NCI-H1092 treated with DMSO at 0.1 percent for 48 hours (cell line): ENCODE measurements at places on chromosomes 5 and 9.

DNA sequence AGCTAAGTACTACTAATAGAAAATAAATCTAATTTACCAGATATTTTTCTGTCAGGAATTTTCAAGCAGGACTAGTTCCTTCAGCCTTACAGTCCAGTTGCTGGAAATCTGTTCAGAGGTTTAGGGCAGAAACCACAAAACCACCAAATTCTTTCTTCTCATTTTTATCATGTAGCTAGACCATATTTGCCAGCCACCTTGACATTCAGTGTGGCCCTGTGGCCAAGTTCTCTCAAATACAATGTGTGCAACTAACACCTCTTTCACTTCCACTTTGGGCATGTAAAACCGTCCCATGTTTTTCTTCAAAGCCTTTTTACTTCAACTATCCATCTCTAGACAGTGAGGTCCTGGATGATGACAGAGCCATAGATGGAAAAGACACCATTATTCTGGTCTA lies 1133.2 kb upstream of the CDH18 start:
- no peak for DNase-seq

DNA sequence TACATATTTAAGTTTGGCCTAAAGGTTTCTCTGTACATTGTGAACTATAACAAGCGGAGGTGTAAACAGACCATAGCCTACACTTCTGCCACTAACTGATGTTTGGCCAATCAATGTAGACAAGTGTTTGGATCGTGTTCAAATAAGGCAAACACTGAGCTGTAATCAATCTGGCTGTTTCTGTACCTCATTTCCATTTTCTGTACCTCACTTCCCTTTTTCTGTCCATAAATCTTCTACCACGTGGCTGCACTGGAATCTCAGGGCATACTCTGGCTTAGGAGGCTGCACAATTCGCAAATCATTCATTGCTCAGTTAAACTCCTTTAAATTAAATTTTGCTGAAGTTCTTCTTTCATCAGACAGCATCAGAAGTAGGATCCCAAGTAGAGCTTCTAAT lies 140.9 kb downstream of the SLC25A46 start:
- no peak for DNase-seq

- DNase-seq = no peak
Observed at GRCh38 chr9:134509281-134509680, 132.3 kb upstream of the COL5A1 start.

DNA sequence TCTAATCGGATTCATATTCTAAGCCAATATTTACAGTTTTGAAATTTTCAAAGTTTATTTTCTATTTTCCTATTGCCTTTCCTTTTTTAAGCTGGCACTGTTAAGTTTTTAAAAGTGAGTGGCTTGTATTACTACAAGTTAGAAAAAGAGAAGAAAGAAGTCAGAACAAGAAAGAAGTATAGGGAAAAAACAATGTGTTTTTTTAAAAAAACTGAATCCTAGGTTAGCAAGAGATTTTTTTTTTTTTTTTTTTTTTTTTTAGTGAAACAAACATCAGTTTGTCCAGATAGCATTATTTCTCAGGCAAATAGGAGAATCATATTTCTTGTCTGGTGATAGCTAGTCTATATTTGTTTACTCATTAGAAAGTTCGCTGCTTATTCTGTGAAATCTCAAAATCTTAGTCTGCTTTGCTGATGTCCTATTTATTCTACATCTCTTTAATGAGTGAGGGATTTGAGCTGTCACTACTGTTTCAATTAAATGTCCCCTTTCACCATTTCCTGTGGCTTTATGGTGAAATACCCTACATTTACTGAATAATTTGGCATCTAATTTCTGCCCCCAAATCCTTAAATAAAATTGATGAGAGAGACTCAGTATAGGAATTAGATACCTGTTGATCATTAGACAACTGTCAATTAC lies 19.1 kb upstream of the LMNB1 start:
- DNase-seq = no peak

GRCh38 chr5:149399775-149400174 lies 20.7 kb upstream of the IL17B start:
- DNase-seq = no peak

GRCh38 chr9:78622126-78622525 lies 325.2 kb downstream of the PSAT1 start:
- DNase-seq = no peak

DNA sequence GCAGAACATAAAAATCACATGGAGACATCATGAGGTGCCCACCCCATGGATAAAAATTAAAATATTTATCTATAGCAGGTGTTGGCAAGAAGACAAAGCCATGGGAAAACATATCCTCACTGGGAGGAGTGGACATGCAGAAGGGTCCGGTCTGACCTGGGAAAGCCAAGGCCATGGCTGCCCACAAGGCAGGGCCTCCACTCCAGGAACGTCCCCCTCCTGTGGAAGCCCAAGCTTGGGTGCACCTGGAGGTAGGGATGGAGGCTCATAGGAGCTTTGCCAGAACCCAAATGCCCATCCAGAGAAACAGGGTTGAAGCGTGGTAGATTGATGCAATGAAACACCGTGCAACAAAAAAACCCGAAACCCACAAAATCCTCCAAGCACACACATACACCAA lies 81.4 kb upstream of the COL5A1 start:
- no peak for DNase-seq

GRCh38 chr9:70403618-70404025 lies 10.8 kb downstream of the KLF9 start:
- DNase-seq = no peak

DNA sequence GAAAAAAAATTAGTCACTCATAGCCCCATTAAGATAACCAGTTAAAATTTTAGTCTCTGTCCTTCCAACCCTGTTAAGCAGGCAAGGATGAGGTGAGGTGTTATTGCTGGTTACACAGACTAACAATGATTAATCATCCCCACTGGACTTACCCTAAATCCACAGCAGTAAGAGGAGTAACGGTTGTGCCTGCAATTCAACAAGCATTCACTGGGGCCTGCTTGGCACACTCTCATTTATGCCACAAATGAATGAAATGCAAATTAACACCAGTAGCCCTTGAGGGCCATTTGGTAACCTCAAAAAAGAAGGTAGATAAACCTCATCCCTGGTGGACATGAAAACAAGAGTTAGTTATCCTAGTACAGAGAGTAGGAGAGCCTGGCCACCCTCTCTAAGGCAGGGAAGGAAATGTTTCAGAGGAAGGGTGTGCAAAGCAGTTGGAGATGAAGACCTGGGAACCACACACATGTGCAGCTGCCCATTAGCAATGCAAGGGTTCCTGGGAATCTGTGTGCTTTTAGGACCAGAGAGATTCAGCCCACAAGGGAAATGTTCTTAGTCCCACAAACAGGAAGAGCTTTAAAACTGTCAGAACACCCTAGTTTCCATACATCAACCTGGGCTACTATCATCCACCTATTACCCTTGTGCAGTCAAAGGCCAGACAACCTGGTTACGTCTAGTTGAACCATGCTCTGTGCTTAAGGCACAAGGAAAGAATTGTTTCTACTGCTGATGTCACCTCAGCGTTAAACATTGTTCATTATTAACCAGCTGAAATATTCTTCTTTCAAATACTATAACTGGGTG lies 7.7 kb downstream of the LHFPL2 start:
- DNase-seq = no peak

DNA sequence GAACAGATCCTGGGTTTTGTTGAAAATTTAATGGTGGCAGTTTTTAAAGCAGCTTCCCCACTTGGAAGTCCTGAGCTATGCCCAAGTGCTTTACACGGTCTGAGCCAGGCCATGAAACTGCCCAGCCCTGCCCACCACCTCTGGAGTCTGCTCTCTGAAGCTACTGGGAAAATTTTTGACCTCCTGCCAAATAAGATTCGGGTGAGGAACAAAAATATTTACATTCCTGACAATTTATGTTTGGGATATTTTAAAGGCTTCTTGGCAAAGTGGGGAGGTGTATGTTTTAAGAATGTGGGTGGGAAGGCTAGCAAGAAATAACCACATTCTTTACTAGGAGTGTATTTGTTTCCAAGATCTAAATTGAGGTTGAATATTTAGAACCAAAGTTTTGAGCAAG lies 50.0 kb downstream of the HACD4 start:
- no peak for DNase-seq

GRCh38 chr5:82100303-82101077 lies 128.7 kb downstream of the ATG10 start:
- no peak for DNase-seq

DNA sequence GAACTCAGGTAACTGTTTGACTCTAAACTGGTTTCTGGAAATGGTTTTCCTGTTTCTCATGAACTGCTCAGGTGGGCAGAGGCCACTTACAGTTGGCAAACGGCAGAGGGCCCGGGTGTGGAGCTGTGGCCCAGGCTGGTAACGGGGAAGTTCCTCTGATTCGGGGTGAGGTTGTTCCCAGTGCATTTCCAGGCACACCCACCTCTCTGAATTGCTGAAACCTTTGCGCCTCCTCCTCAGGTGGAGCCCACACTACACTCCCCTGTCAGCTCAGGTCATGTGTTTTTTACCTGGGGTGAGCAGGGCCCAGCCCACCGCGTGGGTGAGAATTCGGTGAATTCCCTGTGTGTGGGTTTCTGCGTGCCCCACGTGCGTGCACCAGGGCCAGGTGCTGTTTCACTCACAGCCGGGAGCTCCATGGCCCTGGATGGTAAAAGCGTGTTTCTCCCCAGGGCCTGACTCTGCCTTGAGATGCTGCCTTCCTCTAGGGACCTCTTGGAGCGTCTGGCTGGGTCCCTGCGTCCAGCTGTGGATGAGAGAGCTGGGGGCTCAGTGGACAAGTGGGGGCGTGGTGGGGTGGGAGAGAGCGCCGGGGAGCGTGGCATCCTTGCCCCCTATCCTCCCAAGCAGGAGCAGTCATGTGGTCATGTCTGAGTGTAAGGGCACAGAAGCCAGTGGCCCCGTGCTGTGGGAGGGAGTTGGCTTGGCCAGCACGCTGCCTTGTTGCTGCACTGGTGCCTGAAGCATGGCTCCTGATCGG lies 33.5 kb upstream of the LPCAT1 start:
- DNase-seq = no peak

GRCh38 chr9:123527981-123528380 lies 172.0 kb downstream of the CRB2 start:
- DNase-seq = no peak

GRCh38 chr9:135774239-135774747 lies 72.3 kb downstream of the KCNT1 start:
- no peak for DNase-seq

DNA sequence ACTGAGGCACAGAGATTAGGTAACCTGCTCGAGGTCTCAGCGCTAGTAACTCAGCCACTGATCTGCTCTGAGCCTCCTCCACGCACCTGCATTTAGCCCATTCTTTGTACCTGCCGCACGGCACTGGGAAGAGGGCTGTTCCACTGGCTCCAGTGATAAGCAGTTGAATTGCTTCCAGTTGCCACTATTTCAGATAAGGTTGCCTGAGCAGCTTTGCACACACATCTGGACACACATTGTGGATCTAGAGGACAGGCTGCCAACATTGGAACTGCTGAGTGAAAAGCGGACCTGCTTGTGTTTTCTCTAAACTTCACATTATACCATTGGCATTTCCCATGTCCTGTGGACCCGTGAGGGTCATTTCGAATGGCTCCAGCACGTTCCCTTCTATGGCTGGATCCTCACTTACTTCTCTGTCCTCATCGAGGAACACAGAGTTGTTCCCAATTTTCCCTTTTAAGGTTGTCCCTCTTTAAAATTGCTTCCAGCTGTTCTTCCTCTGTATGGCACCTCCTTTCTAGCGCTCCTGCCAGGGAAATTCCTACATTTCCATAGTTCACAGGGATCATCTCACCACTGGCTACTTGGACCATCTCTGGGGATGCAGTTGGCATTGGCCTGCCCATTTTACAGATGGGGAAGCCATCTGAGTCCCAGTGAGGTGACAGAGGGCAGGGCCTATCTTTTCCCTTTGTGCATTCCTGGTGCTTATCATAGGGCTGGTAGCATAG lies 45.9 kb upstream of the RPL26L1 start:
- DNase-seq = no peak

DNA sequence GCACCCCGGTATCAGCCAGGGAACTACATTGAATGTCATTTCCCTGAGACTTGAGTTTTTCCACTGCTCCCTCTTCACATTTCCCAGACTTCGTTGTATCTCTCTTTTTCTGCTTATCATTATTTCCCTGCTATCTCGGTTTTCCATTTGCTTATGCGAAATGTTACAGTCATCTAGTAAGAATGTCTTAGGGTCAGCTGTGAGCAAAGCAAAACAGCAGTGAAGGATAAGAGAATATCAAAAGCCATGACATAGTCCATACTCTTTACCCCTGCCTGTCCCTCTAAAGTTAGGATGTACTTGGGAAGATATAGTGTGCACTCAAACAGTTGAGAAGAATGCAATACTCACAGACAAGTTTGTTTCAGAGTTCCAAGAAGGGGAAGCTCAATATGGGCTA lies 88.7 kb downstream of the ITGA1 start:
- no peak for DNase-seq

DNA sequence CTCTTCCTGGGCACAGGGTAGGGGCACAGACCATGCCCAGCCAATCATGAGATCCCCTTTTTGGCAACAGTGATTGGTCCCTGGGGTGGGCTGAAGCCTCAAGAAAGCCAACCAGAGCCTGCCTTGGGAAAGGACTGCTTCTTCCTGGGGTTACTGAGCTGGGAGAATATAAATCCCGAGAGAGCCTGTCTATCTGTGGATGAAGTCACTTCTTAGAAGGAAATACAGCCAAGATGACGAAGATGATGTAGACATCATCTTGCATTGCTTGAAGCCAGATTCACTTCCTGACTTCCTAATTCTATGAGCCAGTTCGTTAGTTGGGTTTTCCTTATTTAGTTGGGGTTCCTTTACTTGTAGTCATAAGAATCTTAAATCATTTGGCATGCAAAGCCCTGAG lies 50.1 kb upstream of the PWWP2A start:
- no peak for DNase-seq
